ENCODE measurements at places on chromosomes 13 and 19.

GRCh38 chr13:57558051-57558467, 73.5 kb upstream of the PCDH17 start:
- peak; percentile 12 for DNase-seq

DNA sequence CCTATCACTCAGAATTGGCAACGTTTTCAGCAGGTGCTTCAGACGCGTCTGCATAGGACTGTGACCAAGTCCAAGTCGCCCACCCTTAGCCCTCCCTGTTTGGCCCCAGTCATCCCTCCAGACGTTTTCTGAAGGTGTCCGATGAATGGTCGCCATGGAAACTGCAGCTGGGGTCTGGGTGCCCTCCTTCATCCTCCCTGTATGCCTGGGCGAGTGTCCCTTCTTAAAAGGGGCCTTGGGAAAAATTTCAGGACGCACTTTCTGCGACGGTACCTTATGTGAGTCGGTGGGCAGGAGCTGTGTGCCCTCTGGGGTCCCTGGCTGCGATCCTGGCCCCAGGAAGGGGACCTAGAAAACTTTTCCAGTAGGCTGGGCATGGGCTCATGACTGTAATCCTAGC, 25.1 kb downstream of the MAN2B1 start:
- DNase-seq, result no peak

DNA sequence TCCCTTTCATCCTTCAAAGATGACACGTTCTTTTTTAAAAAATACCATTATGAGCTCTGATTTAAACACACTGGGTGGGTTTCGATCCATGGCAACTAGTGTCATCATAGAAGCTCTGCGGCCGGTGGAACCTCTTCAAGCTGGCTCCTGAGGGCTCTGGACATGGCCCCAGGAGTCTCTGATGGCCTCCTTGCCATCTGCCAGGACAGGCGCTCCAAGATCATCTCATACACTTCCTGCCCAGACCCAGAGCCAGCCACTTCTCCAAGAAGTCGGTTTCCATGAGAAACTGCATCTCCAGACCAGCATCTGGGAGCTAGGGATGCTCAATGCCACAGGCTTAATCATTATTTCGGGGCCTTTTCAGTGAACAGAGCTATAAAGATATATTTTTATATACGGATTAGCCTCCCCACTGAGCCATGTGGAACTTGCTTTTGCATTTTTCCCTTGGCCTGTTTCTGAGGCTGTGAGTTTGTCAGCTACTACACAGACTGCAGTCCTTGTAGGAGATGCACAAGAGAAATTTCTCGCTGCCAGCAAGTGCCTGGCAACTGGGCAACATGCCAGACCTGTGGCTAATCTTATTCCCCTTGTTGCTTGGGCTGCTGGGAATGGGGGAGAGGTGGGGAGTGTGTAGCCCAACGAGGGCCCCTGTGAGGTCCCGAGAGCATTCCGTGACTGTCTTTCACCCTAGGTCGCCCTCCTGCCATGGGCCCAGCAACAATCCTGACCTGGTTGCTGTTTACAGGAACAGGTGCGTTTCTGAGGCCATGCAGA, 15.9 kb downstream of the SUGP1 start:
- no peak for DNase-seq

GRCh38 chr19:927780-928401, 2.1 kb downstream of the ARID3A start:
- no peak for DNase-seq

- DNase-seq, result no peak
Measured at GRCh38 chr13:60620611-60621395, 223.8 kb downstream of the TDRD3 start.

GRCh38 chr19:10384580-10384979, 4.2 kb upstream of the TYK2 start:
- no peak for DNase-seq

GRCh38 chr19:7883105-7883504, 5.2 kb upstream of the LRRC8E start:
- no peak for DNase-seq

DNA sequence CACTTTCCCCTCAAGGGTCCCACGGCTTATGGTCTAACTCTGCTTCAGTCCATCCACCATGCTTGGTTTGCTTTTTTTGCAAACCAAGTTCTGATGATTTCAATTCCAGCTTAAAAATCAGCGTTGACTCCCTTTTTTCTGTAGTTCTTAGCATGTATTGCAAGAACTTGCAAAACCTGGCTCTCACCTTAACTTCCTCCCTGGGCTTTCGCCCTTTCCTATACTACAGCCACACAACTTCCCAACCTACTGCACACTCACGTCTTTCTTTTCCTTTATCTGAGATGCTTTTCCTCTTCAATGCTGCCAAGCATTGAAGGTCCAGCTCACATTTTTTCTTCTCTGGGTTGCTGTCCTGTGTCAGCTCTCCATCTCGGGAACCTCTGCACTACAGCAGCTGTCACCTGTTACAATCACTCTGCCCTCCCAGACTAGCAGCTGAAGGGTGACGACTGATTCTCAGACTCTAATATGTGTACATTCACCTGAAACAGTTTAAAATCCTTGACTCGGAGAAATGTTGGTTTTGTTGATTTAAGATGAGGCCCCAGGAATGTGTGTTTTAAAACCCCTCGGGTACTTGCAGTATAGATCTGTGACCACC, 143.7 kb downstream of the FREM2 start:
- no peak for DNase-seq

DNA sequence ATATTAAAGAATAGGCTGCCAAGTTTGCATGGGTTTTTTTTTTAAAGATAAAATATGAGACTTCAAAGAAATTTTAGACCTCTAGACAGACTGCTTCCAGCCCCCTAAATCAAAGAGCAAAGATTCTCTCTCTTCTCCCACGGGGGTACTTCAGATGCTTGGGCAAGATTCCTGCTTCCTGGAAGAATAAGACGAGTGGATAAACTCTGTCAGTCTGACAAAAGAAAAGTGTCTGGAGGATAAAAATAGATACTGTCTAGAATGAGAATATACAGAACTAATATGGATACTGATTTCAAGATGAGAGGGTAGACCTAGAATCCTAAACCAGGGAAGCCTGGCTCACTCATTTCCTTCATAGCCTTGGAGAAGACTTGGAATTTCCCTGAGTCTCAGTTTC, 435.1 kb downstream of the FOXO1 start:
- no peak for DNase-seq

DNA sequence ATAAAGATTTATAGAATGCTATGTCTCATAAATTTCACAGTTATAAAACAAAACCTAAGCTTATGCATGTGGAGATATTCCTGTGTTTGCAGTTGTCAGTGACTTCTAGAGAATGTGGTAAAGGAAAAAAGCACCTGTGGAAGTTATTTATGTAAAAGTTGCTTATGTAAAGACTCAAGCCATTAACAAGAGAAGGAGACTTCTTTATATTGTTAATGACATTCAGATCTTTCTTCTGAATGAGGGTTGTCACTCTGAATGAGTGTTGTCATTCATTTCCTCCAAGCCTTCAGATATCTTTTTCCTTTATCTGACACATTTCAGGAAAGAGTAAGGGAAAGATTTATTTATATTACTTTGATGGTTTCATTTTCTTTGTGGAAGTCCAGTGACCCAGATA, 202.6 kb downstream of the TM9SF2 start:
- no peak for DNase-seq

DNA sequence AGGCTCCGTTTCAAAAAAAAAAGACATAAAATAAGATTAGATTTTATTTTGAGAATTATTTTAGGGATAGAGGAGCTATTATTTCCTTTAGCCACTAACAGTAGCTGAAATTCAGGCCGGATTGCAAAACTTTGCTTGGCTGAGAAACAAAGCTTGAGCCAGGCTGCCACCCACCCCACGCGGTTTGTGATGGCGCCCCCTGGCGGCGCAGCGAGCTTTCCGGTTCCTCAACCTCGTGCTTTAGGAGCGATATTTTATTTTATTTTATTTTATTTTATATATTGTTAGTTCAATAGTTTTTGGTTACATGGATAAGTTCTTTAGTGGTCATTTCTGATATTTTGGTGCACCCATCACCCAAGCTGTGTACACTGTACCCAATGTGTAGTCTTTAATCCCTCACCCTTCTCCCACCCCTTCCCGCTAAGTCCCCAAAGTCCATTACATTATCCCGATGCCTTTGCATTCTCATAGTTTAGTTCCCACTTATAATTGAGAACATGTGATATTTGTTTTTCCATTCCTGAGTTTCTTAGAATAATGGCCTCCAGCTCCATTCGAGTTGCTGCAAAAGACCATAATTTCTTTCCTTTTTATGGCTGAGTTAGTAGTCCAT, 19.8 kb upstream of the CEACAM4 start:
- DNase-seq, result no peak

DNA sequence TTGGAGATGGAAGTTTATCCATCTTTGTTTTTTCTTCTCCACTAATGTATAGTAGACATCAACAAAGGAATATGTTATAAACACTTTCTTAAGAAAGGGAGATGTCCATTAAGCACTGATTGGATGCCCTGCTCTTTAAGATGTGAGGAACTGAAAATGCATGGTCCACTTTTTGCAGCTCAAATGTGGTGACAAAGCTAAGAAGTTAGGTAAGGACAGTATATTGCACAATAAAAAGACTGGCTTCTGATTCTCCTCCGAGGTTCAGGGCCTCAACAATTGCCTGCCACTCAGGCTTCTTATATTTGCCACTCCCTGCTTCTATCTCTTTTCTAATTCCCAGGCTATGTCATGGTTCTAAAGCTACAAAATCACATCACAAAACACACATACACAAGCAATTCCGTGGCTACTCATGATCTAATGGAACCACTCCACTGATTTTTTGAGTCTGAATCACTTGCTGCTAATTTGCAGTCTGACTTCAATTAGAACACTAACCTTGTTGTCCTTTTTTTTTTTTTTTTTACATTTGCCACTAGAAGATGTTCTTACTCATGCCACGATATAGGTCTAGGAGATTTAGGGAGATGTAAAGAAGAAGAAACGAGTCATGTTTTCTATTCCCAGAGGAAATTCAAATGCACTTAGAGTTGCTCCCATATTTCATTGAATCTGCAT, 29.6 kb upstream of the TNFSF11 start:
- no peak for DNase-seq

DNA sequence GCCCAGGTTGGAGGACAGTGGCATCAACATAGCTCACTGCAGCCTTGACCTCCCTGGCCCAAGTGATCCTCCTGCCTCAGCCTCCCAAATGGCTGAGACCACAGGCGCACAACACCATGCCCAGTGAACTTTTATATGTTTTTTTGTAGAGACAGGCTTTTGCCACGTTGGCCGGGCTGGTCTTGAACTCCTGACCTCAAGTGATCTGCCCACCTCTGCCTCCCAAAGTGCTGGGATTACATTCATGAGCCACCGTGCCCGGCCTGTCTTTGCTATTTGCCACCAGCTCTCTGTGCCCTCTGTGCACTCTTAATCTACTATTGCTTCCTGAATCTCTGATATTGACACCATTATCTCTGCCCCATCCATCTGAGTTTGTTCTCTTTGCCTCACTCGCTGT, 34.3 kb upstream of the LRRC4B start:
- no peak for DNase-seq

DNA sequence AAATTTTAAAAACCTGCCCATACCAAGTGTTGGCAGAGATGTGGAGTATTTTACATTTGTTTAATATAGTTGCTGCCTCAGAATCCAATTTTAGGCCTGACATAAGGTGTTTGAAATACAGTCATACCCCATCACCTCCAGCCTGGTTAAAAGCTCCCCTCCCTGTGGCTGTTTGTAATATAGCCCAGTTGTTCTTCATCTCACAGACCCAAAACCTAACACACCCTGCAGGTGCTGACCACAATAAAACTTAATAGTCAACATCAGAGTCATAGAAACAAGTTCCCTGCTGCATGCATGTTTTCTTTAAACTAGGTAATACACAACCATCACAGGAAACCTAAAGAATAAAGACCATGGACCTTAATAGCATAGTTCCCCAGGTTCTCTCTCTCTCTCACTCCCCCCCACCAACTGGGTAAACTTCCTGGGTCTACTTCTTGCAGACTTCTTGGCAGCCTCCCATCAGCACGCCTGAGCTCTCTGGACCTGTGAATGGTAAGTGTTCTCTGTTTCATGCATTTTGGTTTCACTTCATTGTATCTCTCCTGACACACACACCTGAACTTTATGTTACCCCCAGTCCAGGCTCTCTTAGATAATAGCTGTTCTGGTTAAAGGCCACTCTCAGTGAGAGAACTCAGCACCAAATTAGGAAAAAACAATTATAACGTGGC, 1369.9 kb downstream of the EFNB2 start:
- DNase-seq, result no peak

DNA sequence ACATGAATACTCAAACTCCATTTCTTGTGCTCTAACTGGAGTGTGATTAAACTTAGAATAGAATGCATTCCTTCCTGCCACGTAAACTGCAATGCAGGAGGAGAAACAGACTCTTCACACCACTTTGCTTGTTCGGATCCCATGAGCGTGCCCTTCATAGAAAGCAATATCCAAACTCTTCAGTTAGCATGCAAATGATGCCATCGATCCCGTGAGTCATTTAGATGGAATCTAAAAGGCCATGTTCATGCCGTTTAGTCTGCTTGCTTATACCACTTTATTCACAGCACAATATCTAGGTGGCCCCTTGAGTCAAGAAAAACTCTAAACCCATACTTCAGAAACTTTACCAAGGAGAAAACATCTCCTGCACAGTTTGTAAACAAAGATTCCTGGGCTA, 225.8 kb downstream of the OXGR1 start:
- no peak for DNase-seq

DNA sequence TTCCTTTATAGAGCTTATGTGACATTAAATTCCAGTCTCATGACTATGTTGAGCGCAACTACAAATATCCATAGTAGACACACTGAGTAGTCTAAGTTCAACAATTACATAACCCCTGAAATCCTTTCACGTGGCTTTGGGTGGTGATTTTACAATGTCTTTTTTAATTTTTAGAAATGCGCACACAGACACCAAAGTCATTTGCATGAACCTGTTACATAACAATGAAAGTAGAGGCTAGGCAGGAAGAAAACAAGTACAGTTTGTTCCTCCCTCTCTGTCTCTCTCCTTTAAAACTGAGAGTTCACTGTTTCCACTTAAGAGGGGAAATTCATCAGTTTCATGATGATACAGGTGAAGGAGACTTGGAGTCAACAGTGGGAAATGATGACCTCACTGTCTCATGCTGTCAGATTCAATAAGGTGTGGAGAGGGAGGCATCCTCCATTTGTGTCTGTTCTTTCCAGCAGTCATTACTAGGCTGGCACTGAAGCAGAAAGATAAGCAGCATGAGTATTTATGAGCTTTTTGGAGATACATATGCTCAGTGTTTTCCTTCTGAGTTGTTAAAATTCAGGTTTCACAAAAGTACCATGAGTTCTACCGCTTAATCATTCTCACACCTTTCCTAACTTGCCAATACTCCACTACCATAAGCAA, 201.8 kb downstream of the LHFPL6 start:
- DNase-seq, result no peak

GRCh38 chr13:32022311-32022710, 9.3 kb upstream of the FRY start:
- DNase-seq, result no peak

GRCh38 chr13:103703246-103703645, 637.0 kb upstream of the SLC10A2 start:
- peak; percentile 0 for DNase-seq

- no peak for DNase-seq
Measured at GRCh38 chr19:13163609-13164342, 13.6 kb downstream of the IER2 start.

DNA sequence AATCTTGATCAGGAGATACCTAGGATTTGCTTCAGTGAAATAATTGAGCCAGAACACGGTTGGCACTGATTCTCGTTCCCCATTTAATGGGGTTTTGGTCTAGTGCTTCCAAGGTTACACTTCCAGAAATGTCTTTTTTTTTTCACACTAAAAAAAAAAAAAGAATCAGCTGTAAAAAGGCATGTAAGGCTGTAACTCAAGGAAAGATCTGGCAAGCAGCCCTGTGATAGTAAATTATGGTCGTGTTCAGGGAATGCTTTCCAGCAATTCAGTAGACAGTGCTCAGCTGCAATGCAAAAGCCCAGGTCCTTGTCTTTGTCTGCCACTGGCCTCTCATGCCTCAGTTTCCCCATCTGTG, 27.2 kb upstream of the NDUFS7 start:
- no peak for DNase-seq

All from NCI-H446 (cell line).